ENCODE measurements at places on chromosomes 7 and 10.

GRCh38 chr7:156031679-156032478 lies 219.6 kb upstream of the SHH start:
- no peak for DNase-seq

DNA sequence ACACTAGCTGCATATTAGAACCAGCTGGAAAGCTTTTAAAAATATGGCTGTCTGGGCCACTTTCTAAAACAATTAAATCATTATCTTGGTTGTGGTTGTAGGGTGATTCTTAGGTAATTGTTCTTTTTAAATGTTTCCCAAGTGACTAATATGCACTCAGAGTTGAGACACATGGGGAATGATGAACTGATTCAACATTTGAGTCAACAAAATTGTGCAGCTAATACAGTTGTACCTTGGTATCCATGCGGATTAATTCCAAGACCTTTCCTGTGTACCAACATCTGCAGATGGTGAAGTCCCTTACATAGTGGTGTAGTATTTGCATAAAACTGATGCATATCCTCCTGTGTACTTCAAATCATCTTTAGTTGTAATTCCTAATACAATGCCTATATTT lies 242.2 kb downstream of the ATRNL1 start:
- no peak for DNase-seq

DNA sequence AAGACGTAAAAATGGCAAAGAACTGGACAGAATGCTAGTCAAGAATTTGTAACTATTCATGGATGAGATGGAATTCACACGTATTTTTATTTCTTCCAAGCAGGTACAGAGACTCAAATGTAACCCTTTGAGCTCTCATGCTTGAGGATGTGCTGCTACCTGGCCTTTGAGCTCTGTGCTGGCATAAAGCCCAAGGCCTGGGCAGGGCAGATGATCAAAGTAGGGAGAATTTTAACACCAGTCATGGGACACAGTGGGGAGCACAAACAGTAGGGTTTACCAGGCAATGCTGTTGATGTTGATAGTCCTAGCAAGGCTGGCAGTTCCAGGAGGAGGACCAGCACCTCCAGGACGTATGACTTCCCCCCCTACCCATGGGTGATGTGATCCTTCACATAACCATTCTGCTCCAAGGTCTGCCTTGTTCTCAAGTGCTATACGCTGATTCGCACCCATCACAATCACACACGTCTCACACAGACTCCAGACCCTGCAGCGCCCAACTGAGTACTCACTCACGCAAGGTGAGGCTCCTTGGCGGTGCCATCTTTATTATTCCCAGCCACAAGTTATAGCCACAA lies 48.6 kb upstream of the DLG5 start:
- DNase-seq, result no peak

DNA sequence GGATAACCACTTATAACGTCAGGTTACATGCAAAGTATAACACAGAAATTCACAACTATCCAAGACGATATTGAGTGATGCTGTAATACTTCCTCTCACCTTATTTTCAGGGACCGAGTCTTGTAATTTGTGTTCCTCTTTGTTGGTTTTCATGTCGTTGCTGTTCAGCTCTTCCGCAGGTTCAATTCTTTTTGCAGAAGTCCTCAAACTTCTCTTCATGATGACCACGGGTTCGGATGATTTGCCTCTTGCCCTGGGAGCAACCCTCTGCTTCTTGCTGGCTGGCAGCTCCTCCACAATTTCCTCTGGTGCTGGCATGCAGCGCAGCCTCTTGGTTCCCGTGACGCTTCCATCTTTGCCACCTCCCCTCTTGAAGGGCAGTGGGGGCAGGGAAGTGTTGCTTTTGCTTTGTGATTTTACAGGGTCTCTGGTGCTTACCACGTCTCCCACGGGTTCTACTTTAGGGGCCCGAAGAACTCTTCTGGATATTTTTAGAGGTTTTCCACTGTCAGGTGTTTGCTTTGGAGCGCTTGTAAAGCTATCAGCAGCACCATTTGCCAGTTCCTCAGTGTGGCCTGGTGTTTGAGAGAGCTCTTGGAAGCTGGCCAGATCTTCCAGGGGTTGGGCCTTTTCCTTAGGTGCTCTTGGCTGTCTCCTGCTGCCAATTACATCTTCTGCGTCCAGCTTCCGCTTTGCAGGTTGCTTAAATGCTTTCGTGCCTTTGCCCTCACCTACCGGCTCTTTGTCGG lies 23.6 kb downstream of the MKI67 start:
- DNase-seq, result no peak

GRCh38 chr7:102096706-102097427 lies 189.8 kb upstream of the SH2B2 start:
- DNase-seq, result no peak

GRCh38 chr7:34107276-34107675 lies 201.9 kb downstream of the BMPER start:
- no peak for DNase-seq

DNA sequence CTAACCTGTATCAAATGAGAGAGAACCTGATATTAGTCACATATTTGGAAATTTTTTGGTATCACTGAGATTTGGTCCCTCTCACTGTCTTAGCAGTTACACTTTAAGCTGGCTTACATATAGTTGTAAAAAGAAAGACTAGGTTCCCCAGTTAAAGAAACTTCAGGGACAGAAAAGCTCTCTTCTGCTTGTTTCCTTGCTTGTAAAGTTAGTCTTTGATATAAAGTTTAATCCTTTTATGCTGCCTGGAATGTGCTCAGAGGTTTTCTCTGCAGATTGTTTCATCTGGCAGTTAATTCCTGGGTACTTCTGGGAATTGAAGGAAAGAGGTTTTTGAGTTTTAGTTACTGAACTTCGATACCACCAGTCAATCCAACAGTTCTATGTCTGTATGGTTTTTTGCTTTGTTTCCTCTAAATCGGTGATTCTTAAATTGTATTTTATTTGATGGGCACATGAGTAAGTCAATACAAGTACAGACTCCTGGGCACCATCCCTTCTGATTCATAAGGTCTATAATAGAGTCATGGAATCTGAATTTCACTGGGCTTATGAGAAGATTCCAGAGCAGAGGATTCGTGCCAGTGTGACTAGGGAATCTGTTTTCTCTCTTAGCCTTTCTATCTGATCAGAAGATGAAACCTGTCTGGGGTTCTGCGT lies 1080.9 kb upstream of the C7orf33 start:
- no peak for DNase-seq

GRCh38 chr7:79692015-79692414 lies 238.5 kb upstream of the MAGI2 start:
- no peak for DNase-seq

- DNase-seq, result no peak
Measured at GRCh38 chr7:106874076-106874475, 9.0 kb downstream of the PIK3CG start.

DNA sequence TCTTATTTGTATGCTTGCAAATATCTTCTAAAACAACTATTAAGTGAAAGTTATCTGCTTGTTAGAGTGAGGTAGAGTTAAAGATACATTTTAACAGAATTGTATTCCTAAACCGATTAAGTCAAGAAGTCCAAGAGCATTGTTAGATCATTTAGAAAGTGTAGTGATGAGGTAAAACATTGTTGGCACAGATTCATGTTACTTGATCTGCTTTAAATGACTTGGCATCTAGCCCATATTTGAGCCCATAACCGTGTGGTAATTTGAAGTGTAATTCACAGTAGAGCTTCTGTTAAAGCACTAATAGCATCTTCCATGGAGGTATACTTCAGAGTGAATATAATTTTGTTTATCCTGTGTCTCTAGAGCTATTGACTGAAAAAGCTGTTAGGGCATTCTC lies 62.1 kb downstream of the PTEN start:
- no peak for DNase-seq

DNA sequence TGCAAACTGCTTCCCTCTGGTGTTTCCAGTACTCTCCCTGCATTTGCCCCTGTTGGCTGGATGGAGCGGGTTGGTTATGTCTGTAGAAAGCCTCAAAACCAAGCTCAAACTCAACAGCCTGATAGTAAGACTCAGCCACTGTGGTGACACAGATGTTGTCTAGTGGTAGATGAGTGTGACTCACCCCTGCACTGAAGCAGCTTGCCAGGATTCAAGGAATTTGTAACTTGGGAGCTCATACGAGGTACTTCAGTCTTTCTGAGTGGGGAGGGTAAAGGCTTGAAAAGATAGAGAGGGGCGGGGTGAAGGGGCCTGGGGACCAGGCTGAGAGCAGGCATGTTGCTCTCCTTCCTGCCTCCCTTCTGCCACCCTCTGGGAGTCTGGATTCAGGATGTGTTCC lies 22.9 kb upstream of the AQP1 start:
- no peak for DNase-seq

- no peak for DNase-seq
Measured at GRCh38 chr7:112001091-112001826, 204.9 kb downstream of the DOCK4 start.
